ENCODE measurements at places on chromosomes 7 and 10.

DNA sequence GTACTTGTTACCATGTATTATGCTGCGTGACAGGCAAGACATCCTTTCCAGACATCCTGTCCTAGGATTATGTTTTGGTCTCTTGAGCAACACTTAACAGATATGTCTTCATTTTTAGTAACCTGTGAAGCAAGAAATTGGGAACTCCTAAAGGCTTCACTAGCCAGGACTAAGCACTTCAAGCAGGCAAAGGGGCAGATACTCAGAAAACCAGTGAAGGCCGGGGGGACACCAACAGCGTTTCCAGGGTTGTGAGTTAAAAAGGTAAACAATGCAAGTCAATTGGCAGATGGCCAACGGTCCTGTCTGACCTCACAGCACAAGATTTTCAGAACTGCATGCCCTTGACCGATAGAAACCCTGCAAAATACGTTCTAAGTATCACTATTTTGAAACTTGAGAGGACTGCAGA, 77.6 kb upstream of the SFMBT2 start:
- DNase-seq = no peak

DNA sequence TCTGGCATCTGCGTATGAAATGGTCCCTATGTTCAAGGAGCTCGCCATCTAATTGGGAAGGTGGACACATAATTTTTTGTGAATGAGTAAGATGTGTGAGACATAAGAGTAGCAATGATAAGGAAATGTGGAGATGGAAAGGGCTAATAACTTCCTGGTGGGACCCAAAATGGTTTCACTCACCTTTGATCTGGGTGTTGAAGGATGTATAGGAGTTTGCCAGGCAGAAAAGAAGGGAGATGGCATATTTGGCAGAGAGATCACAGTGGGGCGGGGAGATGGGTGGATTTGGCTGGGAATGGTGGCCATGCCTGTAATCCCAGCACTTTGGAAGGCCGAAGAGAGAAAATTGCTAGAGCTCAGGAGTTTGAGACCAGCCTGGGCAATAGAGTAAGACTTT, 4.5 kb downstream of the POP7 start:
- no peak for DNase-seq

- no peak for DNase-seq
These were observed 967.8 kb downstream of the LRMDA start for GRCh38 chr10:76399226-76399625.

DNA sequence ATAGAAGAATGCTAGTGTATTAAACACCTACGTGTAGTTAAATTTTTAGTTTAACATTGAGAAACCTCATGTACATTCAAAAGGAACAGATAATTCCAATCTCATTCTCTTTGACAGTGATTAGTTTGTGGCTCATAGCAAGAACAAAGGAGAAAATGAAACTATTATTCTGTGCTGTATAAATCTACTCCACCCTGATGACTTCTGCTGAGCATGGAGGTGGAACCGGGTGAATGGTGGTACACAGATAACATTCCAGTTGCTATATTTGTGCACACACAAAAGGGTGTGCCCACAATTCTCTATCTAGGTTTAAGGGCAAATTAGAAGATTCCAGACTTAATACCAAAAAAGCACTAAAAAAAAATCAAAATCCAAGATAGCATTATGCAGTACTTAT, 17.0 kb upstream of the RALA start:
- DNase-seq = no peak

DNA sequence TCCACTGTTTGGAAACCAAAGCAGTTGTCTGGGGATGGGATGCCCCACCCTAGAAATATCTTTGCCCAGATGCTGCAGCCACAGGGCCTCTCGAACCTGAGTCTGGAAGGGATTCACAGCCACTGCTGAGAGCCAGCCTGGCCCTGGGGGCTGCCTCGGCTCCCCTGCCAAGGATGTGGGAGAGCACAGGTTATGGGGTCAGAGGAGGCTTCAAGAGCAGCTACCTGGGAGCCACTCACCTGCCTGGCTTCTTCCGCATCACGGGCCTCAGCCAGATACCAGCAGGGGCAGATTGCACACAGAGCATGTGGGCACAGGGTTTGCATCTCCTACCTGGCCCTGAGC, 5.4 kb upstream of the PWWP2B start:
- DNase-seq = no peak

DNA sequence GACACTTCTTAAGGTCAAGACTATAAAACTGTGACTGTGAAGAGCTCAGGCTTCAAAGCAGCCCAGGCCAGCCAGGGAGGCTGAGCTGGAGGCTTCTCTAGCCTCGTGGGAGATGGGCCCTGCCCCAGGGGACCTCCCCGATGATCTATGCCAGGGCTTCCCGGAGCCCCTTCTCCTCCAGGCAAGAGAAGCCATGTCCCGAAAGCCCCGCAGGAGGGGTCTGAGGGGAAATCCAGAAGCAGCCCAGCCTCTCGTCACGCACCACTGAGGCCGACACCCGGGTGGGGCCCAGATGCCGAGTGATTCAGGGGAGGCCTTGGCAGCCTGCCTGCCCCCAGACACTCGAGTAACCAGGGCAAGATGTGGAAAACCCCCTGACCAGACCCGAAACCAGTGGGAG, 63.7 kb downstream of the PROSER2 start:
- DNase-seq = no peak

GRCh38 chr10:3323865-3324498, 151.4 kb upstream of the PITRM1 start:
- DNase-seq = no peak

- no peak for DNase-seq
These were observed 40.5 kb downstream of the GOT1 start for GRCh38 chr10:99389729-99390480.

DNA sequence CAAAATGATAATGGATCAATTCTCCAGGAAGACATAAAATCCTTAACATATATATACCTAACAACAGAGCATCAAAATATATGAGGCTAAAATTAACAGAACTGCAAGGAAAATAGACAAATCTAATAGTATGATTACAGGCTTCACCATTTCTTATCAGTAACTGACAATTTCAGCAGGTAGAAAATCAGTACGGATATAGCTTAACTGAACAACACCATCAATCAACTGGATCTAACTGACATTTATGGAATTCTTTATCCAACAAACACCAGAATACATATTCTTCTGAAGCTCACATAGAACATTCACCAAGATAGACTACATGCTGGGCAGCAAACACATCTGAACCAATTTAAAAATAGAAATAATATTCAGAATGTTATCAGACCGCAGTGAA, 121.1 kb upstream of the CDC14C start:
- no peak for DNase-seq

- no peak for DNase-seq
These were observed 73.1 kb upstream of the HECW1 start for GRCh38 chr7:43039346-43039745.

DNA sequence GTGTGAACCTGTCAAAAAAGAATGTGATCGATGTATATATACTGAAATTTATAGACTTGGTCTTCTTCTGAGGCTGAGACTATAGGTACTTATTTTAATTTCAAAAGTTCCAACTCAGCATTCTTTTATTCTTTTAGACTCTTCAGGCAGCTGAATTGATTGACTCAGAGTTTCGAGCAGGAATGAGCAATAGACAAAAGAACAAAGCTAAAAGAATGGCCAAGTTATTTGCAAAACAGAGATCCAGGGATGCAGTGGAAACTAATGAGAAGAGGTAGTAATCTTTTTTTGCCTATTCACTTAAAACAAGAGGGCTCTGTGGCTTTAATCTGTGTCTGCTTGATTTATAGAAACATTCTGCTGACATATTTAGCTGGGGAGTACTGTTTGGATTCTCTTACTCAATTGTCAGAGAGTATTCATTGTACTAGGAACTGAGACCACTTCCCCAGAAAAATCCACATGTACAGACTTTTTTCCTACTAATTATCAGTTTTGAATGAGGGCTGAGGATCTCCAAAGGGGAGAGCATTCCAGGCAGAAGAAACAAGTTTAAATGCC, 30.1 kb downstream of the BTAF1 start:
- DNase-seq = no peak

DNA sequence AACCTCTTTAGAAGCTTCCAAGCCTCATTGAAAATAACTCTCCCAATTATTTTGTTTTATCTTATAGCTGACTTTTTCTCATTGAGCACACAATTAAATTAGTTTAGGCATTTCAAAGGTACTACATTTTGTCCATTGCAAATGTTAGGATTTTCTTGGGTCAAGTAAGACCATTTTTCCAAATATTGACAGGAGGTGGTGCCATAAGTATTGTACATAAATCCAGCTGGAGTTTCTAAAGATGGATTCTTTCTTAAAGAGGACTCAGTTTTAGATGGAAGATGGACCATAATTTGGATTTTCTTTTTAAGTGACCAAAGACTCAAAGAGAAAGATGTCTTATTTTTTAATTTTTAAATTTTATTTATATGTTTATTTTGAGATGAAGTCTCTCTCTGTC, 12.3 kb upstream of the OPN4 start:
- DNase-seq = no peak

Data from CD4-positive, alpha-beta T cell treated with Interleukin-6 at 100 ng/mL for 8 hours (primary cell).